ENCODE measurements at places on chromosomes 2 and 18. TPM values are rescaled to one million over a fixed set of nuclear protein-coding genes. Genes with fewer than 3 reads are reported as not detected.

Gene IL36B
- total RNA-seq = 1.7 TPM

Gene ERFE
- not detected for total RNA-seq

Gene CHN1
- 0.30 TPM for total RNA-seq

Gene NPPC
- 11.2 TPM for total RNA-seq

Gene FAM110C
- total RNA-seq = 41.7 TPM

Gene DYSF
- total RNA-seq = 10.6 TPM

Gene CSRNP3
- 1.5 TPM for total RNA-seq

Gene RIT2
- total RNA-seq = not detected

Gene GMCL1
- 15.6 TPM for total RNA-seq

Data from esophagus squamous epithelium (tissue), 5 donors.